NCI-H524 (cell line): ENCODE measurements at places on chromosomes 3 and 15.
A peak's percentile ranks its signal among the peaks of the same experiment; 100 is the strongest.

- DNase-seq = no peak
Measured at GRCh38 chr15:41292521-41292920, 39.9 kb downstream of the OIP5 start.

GRCh38 chr3:172272698-172273097, 175.6 kb downstream of the GHSR start:
- DNase-seq = peak; percentile 3

DNA sequence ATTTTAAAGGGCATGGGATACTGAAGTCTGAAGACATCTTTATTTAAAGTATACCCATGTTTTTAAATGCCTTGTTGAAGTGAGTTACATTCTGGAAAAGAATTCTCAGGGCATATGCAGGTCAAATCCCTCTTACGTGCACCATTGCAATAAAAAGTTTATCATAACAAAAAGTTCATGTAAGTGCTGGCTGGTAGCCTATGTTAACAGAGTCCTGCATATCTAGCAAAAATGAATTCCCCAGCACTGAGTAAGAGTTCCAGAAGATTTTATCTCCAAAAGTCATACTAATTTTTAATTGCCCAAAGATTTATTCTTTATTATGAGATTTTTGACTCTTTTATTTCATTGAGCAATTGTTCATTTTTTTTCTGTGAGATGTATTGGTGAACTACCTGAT, 104.7 kb upstream of the ROBO1 start:
- no peak for DNase-seq

DNA sequence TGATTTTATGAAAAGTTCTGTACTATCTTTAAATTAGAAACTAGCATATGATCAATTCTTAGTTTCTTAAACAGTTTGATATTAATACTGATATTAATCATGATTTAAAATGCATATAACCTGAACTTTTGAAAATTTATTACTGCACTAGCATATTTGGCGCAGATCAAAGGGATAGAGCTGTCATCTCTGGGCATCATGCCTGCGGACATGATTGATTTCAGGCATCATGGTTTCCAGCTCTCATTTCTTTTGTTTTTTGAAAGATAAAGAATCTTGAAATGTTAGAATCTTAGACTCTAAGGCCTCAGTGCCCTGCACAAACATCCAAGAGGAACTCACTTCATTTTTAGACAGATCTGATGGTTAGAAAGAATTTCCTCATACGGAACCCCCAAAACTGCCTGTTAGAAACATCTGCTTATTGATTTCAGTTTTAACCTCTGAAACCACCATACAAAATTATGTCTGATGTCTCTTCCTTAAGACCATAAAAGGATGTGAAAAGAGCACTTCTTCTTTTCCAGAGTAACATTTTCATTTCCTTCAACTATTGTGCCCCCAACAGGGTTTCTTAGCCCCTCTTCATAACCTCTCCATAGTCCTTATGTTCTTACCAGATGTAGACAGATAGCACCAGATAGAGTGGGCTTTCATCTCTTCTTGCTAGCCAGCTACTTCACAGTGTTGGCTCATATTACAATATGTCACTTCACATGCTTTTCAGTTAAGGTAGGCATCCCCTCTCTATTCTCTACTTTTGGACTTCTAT, 110.8 kb downstream of the BBX start:
- peak; percentile 45 for DNase-seq

DNA sequence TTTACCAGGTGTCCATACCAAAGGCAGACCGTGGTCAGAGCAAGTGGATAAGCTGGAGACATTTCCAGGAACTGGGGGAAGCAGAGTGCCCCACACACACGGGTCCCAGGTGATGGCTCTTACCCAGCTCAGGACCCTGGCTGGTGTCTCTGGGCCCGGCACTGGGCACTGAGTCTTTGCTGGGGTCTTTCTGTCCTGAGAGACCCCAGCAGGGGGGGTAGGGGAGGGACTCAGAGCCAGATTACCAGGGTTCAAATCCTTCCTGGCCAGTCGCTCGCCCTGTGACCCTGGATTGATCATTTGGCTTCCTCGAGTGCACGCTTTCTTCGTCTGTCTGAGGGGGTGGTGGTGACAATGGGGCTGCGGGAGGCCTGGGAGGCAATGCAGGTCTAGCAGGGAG, 95.7 kb downstream of the PLXNA1 start:
- no peak for DNase-seq

DNA sequence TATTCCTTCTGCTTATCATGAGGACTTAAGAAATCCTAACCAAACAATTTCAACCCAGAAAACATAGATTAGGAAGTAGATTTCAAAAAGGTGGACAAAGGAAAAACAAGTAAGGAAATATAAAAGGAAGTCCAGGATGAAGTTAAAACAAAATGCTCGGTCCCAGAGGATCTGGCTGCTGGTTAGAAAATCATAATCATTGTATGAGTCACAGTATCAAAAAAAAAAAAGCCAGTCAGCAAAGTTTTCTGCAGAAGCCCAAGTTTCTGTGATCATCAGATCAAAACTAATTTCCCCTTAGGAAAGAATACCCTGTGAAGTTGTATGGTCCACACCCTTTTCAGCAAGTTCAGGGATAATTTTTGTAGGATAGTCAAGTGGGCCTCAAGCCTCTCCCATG, 43.0 kb upstream of the LRTM1 start:
- no peak for DNase-seq

DNA sequence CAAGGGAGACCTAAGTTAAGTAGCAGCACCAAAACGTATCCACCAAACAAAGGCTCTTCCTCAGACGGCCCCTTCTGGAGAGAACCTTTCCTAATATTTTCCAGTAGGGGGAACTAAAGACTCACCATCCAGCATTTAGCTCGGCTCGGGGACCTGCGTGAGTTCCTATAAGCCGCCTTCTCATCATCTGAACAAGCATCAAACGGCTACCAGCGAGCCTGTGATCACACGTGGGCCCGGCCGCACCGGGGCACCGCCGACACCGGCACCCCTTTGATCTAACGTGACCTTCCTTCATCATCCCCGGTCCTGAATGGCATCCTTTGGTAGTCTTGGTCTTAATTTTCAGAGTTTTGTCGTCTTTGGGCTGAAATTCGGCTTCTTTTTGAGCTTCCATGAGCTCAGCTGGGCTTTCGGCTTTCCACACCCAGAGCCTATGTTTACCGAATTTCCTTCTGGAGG, 1.4 kb upstream of the ROBO2 start:
- DNase-seq = peak; percentile 93

DNA sequence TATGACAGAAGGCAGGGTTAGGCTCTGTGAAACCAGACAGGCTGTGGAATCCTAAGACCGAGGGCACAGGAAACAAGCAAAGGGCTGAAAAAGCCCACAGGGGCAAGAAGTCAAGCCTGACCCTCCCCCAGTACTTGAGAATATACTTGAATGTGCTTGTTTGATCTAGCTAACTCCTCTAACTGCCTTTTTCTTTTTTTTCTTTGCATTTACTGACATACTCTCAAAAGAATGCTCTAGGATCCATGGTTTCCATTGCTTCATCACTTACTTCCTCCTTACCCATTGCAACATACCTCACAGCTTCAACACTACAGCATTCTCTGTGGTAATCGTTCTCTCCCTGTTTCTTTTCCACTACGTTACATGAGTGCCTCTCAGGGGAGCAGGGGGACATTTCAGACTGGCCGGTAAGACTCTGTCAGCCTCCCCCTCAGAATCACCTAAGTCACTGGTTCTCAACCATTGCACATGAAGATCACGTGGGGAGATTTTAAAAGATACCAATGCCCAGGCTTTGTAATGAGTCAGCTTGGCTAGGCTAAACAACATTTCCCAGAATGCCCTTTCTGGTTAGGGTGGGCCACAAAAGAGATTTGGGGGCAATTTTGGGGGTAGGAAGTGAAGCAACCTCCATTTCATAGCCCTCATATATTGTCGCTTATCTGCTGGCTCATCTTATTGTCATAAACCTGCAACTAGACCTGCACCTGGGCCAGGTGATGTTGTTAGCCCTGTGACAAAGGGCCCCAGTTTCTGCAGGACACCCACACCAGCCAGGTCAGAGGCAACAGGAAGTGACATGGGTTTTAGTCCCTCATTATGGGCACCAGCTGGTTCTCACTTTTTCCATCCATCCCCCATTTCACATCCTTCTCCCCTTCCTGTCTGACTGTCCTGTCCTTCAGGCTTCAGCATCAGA, 24.6 kb upstream of the RSL24D1 start:
- DNase-seq = no peak

DNA sequence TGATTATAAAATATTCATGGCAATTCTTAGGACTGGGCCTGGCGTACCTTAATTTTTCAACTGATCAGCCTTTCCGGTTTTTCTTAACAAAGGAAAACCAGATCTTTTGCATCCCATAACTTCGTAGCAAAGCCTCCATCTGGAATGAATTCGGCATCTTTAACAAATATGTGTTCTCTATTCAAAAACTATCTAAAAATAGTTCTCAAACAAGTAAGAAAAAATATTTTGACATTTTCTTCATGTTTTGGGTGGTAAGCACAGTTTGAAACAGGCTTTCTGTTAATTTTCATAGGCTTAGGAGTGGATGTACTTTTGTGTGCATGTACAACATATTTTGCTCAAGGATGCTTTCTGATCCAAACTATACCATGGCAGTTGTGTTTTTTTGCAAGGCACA, 55.1 kb downstream of the RBMS3 start:
- DNase-seq = no peak

DNA sequence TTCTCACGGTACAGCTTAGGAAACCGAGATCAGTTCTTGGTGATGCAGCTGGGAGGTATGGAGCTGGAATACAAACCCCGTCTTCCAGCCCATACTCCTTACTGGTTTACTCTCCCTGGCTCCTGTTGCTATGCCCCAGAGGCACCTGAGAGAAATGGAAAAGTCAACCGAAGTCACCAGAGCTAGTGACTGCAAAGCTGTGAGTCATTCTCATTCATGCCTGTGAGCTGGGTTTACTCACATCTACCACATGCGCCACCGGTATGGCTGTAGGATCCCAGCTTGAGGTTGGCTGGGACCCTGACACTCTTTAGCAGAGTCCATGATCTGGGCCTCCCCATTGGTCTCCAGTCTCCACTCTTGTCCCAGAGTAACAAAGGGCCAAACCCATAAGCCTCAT, 111.5 kb upstream of the ETV5 start:
- DNase-seq = no peak

DNA sequence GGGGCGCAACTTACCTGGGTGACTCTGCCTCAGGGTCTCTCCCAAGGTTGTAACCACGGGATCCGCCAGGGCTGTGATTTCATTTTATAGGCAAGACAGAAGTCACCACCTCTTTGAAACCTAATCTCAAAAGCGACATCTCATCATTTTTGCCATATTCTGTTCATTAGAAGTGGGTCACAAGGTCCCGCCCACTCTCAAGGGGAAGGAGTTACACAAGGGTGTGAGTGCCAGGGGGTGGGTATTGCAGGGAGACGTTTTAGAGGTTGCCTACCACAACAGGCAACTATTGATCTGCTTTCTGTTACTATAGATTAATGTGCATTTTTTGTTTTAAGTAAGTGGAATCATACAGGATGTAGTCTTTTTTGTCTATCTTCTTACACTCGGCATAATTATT, 56.6 kb upstream of the ADPGK start:
- no peak for DNase-seq

DNA sequence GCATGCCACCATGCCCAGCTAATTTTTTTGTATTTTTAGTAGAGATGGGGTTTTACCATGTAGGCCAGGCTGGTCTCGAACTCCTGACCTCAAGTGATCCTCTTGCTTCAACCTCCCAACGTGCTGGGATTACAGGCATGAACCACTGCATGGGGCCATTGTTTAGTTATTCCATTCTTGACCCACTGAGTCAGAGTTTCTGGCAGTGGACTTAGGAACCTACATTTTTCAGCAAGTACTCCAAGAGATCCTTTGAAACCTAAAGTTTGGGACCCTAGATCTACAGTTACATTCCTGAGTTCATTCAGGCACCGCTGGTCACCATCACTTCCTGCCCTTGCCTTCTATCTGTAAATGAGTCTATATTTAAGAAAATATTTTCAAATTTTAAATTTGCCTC, 1.4 kb upstream of the TNFSF10 start:
- DNase-seq = no peak

DNA sequence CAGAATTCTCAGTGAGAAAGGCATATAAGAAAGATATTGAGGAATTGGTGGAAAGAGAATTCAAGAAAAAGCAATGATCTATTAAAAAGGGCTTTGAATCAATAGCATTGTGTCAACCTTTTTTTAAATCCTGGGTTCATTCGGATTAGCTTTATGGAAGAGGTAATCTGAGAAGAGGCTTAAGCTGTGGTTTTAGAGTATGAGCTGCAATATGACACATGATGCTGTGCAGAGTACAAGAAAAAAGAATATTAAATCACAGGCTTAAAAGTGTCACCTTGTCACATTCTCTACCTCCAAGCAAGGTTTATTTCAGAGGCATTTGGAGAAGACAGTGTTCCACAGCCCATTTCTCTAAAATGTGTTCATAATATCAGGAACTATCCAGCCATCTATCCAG, 128.9 kb downstream of the RTP4 start:
- peak; percentile 38 for DNase-seq

DNA sequence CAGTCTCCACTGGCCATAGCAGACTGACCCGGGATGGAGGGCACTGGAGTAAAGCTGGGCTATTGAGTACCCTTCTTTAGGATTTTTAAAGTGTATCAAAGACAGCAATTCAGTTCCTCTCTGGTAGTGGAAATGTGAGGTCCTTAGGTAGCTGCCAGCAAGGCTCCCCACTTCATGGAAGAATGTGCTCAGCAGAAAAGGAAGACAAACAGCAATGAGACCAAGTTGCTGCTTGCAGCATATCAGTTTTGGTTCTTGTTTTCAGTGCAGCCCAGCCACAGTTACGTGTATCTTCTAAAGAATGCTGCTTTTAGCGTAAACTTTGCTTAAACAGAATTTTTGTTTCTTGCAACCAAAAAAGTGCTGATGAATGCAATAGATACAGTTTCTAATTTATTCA, 374.0 kb upstream of the CBLB start:
- DNase-seq = no peak

- peak; percentile 59 for DNase-seq
Measured at GRCh38 chr15:80404057-80404760, at the start of gene ARNT2. Gene ARNT2 (plus strand): TSS chr15:80404382. CDS start chr15:80404516, 134 bp downstream.

DNA sequence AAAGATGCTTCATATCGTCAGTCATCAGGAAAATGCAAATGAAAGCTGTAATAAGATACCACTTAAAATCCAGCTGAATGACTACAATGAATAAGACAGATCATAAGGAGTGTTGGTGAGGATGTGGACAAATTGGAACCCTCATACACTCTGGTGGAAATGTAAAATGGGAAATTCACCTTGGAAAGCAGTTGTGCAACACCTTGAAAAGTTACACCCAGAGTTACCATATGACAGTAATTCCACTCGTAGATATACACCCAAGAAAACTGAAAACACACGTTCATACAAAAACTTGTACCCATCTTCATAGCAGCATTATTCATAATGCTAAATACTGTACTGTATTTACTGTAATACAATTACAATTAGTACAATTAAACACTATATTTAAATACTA, 2.3 kb downstream of the TTC23 start:
- peak; percentile 32 for DNase-seq

DNA sequence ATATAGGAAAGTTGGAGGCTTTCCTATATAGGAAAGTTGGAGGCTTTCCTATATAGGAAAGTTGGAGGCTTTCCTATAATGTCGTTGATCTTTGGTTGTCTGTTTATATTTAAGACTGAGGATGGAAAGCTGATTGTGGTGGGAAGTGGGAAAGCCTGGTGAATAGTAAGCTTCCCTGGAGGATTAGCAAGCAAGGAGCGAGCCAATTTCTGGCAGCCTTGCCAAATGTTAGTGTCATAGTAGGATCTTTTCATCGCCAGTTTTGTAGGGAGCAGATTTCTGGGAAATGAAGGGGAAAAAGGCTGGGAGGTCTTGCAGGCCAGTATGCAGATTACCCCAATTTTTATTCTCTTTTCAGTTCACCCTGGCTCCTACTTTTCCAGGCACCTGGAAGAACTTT, 39.9 kb upstream of the CCNL1 start:
- no peak for DNase-seq
